Occipital lobe (tissue), 3 donors: ENCODE measurements at places on chromosomes 1 and 21.

- DNase-seq = no peak
Observed at GRCh38 chr1:154524881-154525280, 22.7 kb upstream of the SHE start.

- DNase-seq = no peak
Observed at GRCh38 chr1:116724765-116725375, 29.4 kb upstream of the CD2 start.

- DNase-seq = no peak
Observed at GRCh38 chr1:231931846-231932454, 305.4 kb downstream of the DISC1 start.

DNA sequence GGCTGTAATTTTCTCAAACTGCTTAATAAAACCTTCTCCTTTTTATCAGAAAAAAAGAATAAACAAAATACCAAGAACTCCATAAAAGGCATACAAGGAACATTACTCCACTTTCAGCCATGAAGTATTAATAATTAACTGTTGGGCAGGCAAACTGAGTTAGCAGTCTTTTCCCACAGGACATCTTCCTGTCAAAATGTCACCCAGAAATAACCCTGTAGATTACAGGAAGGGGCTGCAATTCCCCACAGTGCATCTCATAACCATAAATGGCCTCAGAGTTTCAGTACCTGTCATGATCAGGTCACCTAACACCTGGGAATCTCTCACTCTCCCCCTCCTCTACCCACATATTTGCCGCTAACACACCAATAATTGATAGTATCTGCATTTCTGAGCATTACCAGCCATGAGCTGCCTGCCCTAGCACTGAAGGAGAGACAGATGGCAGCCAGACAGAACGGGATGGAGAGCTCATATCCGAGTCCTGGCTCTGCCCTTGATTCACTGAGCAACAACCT, 475.0 kb downstream of the SMYD3 start:
- no peak for DNase-seq

DNA sequence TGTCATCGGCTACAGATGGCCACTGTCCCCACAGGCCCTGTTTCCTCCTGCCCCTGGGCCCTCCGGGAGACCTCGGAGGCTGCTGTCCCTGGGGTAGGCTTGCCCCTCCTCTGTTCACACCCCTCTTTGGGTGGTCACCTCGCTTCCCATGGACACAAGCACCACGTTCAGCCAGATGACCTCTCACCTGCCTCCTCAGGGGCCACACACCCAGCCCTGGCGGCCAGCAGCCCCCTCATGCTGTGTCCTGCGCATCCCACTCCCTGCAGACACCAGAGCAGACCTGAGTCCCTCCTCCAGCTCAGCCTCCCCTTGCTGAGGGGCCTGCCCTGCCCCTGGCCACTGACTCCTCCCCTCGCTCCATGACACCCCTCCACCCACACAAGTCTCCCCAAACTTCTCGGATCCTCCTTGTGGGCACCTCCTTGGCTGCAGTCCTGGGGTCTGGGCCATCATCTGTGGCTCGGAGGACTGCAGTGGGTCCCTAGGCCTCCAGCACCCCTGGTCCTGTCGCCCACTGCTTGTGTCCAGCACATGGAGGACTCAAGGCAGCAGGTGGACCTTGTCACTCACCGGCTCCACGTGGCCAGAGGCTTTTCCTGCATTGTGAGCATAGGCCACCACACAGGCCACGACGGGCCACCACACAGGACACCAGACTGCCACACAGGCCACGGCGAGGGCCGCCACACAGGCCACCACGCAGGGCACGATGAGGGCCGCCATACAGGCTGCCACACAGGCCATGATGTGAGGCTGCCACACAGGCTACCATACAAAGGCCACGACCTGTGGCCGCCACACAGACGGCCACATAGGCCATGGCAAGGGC, 51.1 kb downstream of the MORN1 start:
- no peak for DNase-seq

- no peak for DNase-seq
Observed at GRCh38 chr1:100760511-100760910, 41.0 kb downstream of the VCAM1 start.

GRCh38 chr1:7657287-7658016, 113.6 kb upstream of the VAMP3 start:
- no peak for DNase-seq
